ENCODE measurements at places on chromosomes 7 and 10.

DNA sequence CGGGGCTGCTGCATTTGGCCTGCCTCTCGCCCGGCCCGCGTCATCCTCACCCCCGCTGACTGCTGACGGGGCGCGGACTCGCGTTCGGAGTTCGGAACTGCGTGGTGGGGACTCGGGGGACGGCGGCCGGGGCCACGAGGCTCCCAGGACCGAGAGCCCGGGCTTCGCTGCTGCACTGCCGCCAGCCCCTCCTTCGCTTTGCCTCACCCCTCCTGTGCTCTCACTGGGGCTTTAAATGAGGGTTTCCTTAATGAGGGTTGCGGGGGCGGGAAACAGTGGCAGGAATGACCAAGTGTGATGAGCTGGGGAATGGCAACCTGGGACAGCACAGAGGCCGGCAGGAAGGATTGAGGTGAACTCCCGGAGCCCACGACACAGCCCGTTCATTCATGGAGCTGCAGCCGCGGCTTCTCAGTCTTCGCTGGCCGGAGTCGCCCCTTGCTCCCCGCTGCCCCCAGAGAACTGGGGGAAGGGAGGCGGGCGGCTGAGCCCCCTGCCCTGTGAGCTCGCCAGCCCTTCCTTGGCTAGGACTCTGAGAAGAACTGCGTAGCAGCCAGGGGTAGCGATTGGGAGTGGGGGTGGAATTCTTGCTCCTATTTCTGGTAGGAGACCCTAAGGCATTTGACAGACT lies 1.5 kb upstream of the LRRC4 start:
- no peak for DNase-seq

GRCh38 chr10:33579996-33580395 lies 245.5 kb upstream of the NRP1 start:
- no peak for DNase-seq

GRCh38 chr10:124624895-124625294 lies 119.3 kb downstream of the FAM53B start:
- no peak for DNase-seq

DNA sequence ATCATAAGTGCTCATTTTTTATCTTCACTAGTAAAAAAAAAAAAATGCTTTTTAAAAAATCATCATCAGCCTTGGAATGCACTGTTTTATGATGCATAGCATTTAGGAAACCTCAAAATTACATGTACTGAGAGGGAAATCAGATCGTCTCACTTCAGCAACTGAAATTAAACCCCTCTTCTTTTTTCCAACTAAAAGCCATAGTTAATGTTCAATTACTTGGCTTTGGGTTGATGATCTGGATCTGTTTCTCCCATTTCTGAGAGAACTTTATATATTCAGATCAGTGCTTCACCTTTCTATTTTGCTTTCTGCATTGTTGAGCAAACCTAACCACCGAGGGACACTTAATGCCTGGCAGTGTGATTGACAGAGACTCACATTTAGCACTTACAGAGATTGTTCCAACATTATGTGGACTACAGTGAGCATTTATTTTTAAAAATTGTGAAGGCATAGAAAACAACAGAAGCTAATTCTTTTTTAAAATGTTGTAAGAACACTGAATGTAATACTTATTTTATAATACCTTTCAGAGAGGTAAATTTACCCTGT lies 678.4 kb downstream of the PHTF2 start:
- no peak for DNase-seq
